ENCODE measurements at places on chromosomes 11 and 22.

DNA sequence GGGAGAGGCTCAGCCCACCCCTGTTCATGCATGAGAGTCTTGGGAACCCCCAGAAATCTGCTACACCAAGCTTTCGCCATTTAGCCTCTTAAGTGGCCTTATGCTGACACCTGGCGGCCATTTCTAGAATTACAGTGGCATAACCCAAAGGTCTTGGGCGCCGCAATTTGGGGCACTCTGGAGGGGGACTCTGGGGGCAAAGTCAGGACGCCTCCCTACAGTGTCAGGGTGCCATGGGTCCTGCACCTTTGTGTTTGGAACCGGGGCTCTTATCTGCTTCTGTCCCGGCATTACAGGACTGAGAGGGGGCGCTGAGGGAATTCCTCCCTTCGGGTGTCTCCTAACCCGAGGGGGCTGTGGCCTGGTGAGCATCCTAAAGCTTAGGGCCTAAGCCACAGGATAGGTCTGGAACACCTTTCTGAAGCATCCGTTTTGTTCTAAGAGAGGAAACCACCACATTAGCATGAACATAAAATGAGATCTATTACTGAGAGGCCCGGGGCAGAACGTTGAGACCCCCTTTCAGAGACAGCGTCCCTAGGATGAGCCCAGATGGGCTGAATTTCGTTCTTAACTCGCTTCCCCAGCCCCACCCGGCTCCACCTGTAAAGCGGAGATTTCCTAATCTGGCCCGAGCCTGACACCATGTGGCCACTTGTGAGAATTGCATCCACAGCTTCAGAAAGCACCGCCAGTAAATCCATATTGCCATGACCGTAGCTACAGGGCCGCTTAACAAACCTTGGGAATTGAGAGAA is 9.3 kb downstream of the INS start:
- peak; percentile 63 for DNase-seq

DNA sequence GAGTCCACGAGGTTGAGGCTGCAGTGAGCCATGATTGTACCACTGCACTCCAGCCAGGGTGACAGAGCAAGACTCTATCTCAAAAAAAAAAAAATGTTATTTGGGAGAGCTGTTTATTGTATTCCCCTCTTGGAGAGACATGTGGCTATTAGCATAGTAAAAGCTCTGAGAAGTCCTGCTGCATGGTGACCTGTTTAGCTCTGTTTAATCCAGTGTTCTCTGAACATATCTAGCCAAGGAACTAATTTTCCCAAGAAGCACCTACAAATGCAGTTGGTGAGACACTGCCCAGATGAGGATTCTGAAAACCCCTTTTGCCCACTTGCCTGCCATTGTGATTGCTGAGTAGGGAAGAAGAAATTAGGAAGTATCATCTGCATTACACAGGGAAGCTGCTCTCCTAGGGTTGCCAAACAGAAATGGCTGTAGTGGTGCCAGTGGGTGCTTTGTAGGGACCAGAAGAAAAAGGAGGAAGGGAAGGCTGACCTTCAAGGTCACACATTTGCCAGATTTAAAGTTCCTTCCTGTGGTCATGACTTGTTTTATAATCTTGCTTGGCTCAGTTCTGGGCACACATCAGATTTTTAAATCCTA is 15.7 kb downstream of the TIMP3 start:
- no peak for DNase-seq

DNA sequence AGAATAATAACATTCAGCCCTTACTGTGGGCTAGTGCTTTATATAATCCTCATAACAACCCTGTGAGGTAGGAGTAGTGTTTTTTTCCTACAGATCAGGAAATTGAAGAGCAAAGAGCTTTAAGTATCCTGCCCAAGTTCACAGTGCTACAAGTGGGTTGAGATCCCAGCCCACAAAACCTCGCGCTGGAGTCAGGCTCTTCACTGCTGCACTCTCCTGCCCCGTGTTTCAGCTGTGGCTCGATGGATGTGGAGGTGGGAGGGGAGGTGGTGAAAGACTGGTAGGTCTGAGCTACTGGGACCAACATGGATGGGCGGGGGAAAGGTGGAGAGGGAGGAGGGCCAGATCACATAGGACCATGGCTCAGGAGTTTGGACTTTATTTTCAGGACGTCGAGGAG is 6.1 kb downstream of the ZNF408 start:
- DNase-seq, result no peak

DNA sequence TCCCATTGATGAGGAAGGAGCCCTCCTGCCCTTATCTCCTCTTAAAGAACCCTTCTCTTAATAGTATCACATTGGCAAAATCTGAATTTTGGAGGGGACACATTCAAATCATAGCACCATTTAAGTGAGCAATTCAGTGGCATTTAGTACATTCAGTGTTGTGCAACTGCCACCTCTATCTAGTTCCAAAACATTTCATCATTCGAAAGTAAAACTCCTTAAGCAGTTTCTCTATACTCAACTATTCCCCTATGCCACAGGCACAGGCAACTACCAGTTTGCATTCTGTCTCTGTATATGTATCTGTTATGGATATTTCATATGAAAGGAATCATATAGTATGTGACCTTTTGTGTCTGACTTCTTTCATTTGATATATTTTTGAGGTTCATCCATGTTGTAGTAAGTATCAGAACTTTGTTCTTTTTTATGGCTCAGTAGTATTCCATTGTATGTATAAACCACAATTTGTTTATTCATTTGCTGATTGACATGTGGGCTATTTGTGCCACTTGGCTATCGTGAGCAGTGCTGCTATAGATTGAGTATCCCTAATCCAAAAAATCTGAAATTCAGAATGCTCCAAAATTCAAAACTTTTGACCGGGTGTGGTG is 22.9 kb downstream of the FAR1 start:
- no peak for DNase-seq

- DNase-seq, result no peak
Observed at GRCh38 chr11:68287419-68287818, 15.6 kb upstream of the C11orf24 start.

- no peak for DNase-seq
Observed at GRCh38 chr11:112903340-112903739, 57.9 kb upstream of the NCAM1 start.

- no peak for DNase-seq
Observed at GRCh38 chr11:132106096-132106982, 735.9 kb downstream of the NTM start.

DNA sequence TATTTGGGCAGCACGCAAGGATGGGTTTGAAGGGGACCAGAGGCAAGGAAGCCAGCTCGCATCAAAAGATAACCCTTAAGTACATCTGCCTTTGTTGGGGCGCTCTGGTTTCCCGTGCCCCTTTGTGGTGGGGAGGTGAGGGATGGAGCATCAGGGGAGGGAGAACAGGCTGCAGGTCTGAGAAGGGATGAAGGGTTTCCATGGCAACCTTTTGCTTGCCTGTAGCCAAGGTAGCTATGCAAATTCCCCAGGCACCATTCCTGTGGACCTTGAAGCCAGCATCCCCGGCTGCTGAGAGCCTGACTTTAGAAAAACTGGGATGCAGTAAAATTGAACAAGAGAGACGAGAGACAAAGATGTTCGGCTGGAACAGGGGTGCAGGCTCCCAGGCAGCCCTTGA is 75.7 kb downstream of the SEZ6L start:
- DNase-seq, result no peak

DNA sequence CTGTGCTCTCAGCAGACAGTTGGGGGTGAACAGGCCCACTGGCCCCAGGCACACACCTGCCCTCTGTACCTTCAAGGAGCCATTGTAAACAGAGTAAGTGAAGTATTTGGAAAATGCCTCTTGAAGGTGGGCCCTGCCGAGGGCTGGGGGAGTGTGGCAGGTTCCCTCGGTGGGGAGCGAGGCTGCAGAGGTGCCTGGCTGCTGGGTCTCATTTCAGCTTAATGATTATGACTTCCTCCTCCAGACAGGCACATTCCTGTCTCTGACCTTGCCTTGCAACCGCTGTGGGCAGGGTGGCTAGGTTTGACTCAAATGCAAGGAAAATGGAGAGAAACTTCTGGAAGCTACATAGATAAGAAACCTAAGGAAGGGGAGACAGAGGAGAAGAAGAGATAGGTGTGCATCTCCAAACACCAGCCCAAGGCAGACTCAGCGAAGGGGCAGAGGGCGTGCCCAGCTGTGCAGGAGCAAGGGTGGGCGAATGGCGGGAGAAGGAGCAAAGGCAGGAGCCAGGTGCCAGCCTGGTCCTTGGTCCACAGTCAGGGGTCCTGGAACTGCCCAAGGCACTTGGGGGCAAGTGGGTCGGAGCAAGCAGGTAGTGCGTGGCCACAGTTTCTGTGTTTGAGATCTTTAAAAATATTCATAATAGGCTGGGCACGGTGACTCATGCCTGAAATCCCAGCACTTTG is 14.0 kb downstream of the GRAMD4 start:
- no peak for DNase-seq

GRCh38 chr22:38566726-38567504 is 3.1 kb downstream of the DMC1 start:
- DNase-seq, result no peak

- no peak for DNase-seq
Observed at GRCh38 chr11:117502779-117503100, 175.1 kb downstream of the CEP164 start.

DNA sequence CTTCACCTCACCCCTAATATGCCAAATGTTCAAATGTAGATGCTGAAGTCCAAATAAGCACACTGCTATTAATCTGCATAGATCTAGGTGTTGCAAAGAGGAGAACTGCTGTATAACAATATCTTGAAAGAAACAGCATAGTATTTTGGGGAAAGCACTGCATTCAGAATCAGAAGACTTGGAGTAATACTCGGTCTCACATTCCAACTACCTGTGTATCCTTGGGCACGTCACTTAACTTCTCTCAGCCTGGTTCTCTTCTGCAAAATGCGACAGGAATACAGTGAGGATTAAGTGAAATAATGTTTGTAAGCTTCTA is 332 bp upstream of the HMGXB4 start:
- DNase-seq, result no peak

DNA sequence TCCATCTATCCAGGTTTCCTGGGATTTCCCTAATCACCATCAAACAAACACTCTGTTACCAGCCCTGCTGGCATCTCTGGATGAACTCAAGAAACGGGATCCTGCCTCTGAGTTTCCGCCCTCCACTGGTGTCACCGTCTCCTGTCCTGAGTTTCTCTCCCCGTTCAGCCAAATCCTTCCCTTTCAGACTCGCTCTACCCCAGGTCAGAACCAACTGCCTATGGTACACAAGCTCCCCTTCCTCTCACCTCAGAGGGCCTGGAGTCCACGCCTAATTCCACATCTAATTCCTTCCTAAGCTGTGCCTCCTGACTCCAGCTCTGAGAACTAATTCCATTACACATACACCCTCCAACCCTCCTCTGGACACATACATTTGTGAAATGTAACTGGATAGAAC is 96.1 kb downstream of the SHANK2 start:
- no peak for DNase-seq

GRCh38 chr11:70506658-70506970 is 108.3 kb downstream of the CTTN start:
- no peak for DNase-seq

DNA sequence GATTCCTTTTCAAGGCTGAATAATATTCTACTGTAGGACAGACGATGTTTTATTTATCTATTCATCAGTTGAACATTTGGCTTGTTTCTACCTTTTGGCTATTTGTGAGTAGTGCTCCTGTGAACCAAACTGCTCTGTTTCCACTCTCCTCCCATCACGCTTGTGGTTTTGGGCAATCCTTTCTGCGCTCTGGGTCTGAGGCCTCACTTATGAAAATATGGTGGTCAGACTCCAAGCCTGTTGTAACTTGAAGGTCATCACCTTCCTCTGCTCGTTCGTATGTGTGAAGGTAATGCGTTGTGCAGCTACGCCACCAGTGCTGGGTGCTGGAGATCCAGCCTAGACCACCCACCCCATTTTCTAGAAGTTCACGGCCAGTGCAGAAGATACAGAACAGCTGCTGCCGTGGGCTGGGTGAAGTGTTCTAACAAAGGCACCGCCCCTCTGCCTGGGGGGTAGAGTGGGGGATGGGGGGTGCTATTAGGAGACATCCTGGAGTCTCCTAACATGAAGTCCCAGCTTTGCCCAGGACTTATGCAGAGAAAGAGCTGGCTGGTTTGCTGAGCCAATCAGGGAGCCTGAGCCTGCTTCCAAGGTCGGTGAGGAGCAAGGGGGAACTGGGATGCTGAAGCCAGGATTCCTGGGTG is 21.0 kb downstream of the PTPN5 start:
- DNase-seq, result no peak

GRCh38 chr11:96204366-96204659 is 138.7 kb downstream of the MAML2 start:
- no peak for DNase-seq

DNA sequence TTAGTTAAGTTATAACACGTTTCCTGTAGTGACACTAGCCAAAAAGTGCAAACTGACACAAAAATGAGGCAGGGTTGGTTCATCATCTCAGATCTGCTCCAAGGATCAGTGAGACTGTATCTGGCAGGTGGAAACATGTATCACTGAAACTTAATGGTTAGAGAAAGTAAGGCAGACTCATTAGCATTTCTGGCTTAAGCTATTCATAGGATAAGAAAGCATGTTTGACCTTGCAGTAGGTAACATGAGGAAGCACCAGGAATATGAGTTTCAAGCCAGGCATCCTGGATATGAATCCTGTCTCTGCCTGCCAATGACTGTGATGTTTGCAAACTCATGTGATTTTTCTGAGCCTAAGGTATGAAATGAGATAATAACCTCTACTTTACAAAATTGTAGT is 732.1 kb downstream of the NELL1 start:
- DNase-seq, result no peak

DNA sequence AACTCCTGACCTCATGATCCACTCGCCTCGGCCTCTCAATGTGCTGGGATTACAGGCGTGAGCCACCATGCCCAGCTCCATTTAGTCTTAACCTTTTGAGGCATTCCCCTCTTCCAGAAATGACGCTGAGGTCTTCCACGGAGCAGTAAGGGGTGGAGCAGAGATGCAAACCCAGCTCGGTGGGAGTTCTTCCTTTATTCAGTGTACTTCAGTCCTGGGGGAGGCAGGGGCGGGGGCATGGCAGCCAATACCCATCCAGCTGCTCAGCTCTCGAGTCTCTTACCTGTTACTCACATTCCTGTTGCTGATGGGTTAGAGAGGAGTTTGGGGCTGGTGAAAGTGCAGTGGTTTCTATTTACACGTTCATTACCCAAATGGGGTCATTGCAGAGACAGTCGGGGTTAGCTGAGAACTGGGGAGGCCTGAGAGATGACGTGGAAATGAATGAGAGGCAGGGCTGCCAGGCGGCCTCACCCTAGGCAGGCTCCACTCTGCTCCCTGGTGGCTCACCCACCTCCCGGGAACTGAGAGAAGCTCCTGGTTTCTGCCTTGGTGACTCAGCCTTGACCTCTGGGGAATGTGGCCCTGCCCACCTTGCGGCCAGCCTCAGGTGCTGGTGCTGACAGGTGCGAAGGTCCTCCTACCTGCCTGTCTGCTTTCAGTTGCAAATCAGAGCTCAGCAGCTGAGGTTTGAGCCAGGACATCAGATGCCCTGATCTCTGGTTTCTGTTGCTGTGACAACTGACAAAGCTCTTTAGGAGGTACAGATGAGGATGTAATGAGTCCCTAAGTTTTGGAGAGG is 13.4 kb upstream of the ST14 start:
- no peak for DNase-seq

- DNase-seq, result no peak
Observed at GRCh38 chr11:74141241-74141695, 29.5 kb downstream of the C2CD3 start.

- DNase-seq, result no peak
Observed at GRCh38 chr22:36528341-36528740, 625 bp downstream of the EIF3D start.
